ENCODE measurements at places on chromosomes 5 and 9.

DNA sequence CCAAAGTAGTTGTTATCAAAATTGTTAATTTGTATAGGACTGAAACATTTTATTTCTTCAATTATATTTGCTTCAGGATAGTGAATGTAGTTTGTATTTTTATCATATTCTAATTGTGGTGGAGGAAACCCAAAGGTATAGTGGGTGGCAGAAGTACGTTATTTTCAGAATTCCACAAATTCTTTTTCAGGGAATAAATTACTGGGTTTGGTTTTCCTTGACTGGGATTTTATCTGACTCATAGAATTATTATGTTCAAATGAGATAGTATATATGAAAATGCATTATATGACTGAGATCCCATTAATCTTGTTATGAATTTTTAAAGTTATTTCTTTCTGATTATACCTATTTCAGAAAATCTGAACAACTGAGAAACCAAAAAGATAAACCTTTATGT is 73.7 kb downstream of the VPS13A start:
- DNase-seq = no peak

- DNase-seq = no peak
These were observed 16.7 kb downstream of the PRLR start for GRCh38 chr5:35213608-35214007.

DNA sequence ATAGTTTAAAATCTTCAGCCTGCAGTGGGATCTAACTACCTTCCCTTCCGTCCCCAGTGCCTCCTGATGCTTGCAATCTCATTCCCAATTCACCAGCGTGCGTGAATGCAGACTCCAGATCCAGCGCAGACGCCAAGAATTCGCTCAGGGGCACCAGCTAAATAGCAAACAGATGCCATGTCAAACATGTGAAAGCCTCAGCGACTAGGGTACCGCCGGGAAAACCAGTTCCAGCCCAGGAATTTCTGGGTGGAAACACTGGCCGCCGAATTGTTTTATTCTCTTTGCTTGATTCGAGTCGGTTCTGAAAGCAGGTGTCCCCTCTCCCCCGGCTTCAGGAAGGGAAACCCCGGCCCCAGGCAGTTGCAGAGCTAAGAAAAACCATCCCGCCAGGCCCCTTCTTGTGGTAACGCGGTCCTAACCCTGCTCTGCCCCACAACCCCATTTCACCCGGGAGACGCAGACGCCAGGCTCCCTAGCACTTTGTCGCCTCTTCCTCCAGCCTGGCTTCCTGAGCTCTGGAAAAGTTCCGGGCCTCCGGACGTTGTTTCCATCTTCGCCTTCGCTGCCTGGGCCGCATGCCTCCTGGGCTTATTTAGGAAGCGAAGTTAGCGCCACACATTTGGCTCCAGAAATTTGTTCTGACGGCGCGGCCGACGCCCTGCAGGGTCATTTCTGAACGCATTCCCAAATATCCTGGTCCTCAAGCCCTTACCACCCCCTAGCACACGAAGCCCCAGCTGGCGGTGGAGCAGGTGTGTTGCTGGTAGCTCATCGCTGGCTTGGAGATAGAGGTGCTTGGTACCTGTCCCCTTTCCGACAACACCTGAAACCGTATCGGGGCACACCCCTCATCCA is 665 bp upstream of the LVRN start:
- no peak for DNase-seq

DNA sequence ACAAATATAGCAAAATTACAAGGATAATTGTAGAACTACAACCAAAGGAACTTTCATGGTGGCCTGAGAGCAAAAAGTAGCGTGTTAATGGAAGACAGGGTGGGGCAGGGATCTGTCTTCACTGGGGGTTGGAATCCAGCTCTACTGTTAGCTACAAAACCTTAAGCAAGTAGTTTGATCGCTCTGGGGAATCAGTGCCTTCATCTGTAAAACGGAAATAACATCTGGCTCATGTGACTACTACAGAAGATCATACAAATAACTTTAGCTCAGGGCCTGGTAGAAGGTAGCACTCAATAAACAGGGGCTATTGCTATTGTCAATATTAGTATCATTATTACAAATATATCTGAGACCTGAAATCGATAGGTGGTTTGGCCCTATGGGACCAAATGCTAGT is 40.4 kb downstream of the ZNF608 start:
- DNase-seq = no peak

DNA sequence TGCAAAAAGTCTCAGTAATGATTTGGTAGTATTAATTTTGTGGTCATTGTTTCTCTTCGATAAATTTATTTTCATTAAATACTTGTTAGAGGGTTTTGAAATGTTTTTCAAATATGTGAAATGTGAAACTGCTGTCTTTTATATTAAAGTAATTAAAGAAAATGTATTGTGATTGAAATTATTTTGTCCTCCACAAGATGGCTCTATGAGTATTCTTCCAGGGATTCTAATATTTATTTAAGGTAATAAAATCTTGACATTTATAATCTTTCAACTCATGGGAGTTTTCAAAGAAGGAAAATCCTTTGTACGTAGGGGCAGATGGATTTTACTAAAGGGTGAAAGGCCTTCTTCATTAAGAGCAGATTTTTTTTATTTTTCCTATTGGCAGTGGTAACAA is 19.3 kb downstream of the ISOC1 start:
- DNase-seq = no peak

- no peak for DNase-seq
These were observed 30.5 kb upstream of the DMRTA1 start for GRCh38 chr9:22415941-22416691.

- DNase-seq = no peak
These were observed 2.6 kb upstream of the SQSTM1 start for GRCh38 chr5:179817890-179818745.

- no peak for DNase-seq
These were observed 211.7 kb upstream of the MVB12B start for GRCh38 chr9:126114850-126115460.

GRCh38 chr5:157294407-157295091 is 28.6 kb downstream of the CYFIP2 start:
- DNase-seq = no peak

DNA sequence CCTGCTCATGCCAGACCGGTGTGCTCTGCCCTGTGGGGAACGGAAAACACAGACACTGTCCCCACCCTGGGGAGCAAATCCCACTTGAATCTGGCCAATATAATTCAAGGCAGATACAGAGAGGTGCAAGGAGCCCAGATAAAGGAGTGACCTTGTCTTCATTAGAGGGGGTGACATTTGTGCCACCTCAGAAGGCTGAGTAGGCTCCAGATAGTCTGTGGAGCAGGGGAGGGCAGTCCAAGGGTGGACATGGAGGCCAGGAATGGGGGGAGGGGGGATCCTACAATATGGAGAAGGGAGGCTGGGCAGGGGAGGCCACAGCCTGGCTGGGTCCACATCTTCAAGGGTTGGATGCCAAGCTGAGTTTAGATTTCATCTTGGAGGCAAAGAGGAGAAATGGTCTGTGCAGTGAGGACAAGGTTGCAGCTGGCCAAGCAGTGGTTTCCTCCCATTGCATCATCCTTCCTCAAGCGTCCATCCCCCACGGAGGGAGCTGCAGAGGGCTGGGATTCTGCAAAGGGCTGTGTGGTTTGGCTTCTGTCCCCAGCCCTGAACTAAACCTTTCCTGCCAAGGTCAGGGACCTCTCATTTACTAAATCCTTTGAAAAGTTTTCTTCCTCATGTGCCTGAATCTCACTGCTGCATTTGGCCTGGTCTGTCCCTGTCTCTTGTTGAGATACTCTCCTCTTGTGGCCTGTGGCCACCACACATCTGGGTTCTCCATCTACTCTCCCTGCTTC is 60.1 kb downstream of the GALNT12 start:
- DNase-seq = no peak

All from stimulated activated CD4-positive, alpha-beta T cell treated with anti-CD3 and anti-CD28 coated beads, TNF-alpha, amount 100 ng/mL, for 48 hours (primary cell).